ENCODE measurements at places on chromosomes 5 and 9. TPM values are rescaled to one million over a fixed set of nuclear protein-coding genes. Genes with fewer than 3 reads are reported as not detected.

Gene SNAPC3
- 26.0 TPM for total RNA-seq

Gene HTR1A
- total RNA-seq, result not detected

Gene SLCO6A1
- total RNA-seq, result not detected

Gene PCDHB1
- total RNA-seq, result not detected

Gene ACTBL2
- total RNA-seq, result 0.54 TPM

Gene ZNF346
- 10.7 TPM for total RNA-seq

Gene SPACA9
- total RNA-seq, result 3.4 TPM

Gene ANP32B
- 9.9 TPM for total RNA-seq

Gene TMOD1
- 0.18 TPM for total RNA-seq

Gene ATOX1
- total RNA-seq, result 108 TPM

Gene TCF7
- under 0.01 TPM for total RNA-seq

Gene CDK7
- total RNA-seq, result 37.2 TPM

Gene ZCCHC7
- 9.7 TPM for total RNA-seq

Gene NME5
- total RNA-seq, result 1.9 TPM
